Stimulated activated CD8-positive, alpha-beta memory T cell treated with anti-CD3 and anti-CD28 coated beads, Interleukin-2, amount 100 ng/mL, for 1 hour (primary cell): ENCODE measurements at places on chromosomes 16 and 17.

GRCh38 chr16:48182979-48183537 is 27.3 kb upstream of the ABCC12 start:
- no peak for DNase-seq

- DNase-seq, result no peak
Observed at GRCh38 chr16:17233318-17234002, 237.3 kb downstream of the XYLT1 start.

DNA sequence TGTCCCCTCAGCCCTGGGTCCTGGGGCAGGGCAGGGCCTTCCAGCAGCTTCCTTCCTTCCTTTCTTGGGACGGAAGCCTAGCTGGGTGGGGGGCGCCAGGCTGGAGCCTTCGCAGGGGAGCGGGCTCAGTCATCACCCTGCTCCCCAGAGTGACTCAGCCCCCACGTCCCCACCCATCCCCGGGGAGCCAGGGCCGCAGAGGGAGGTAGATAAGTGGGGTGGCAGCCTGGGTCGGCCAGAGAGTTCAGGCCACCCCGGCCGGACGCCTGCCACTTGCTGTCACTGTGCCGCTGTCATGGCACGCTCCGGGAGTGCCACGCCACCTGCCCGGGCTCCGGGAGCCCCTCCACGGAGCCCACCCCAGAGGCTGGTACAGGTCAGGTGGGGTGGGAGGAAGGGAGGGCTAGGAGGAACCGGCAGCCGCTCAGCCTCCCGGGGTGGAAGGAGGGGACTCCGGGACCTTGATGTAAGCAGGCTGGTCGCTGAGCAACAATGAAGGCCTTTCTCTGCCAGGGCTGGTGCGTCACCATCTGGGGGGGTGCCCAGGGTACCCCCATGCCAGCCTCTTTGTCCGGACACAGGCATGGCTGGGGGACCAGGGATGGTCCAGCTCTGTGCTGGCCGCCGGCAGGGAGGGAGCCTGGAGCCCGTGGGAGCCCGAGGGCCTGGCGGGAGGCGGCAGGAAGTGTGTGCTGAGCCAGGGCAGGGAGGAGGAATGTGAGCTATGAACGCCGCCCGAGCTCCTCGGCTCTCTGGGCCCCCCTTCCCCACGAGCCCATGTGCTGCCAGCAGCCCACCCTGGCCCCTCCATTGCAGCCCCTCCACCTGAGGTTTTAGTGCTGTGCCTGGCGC is 6.6 kb downstream of the NHERF2 start:
- DNase-seq, result no peak

- no peak for DNase-seq
Observed at GRCh38 chr17:30113213-30113612, 3.4 kb upstream of the NSRP1 start.

GRCh38 chr17:76948726-76949342 is 80.6 kb downstream of the MGAT5B start:
- no peak for DNase-seq
